NCI-H460 (cell line): ENCODE measurements at places on chromosomes 13 and 19. TPM values are rescaled to one million over a fixed set of nuclear protein-coding genes. Genes with fewer than 3 reads are reported as not detected.

- no peak for DNase-seq
These were observed 86.8 kb upstream of the SCEL start for GRCh38 chr13:77448689-77449088.

DNA sequence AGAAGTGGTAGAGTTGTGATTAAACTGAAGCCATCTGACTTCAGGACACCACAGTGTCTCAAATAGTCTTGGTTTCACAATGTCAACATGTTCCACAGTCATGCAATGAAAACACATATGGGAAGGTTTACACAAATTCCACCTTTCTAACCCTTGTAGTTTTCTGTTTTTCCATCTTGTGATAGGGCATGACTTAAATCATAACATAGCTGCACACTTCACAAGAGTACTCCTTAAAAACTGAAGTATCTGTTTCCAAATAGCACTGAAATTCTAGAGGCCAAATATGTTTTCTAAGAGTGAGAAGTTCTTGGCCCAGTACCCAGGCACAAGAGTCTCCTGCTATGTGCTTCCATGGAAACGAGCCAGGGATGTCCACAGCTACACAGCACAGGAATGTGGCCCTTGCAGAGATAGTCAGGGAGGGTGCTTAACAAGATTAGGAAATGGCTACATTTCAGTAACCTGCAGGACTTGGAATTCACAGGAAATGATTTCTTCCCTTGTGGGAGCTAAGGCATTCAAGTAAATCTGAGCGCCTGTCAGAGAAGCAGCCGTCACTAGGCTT lies 269.1 kb downstream of the NDFIP2 start:
- DNase-seq: no peak

- no peak for DNase-seq
These were observed 6.1 kb downstream of the CAPN12 start for GRCh38 chr19:38737921-38738737.

DNA sequence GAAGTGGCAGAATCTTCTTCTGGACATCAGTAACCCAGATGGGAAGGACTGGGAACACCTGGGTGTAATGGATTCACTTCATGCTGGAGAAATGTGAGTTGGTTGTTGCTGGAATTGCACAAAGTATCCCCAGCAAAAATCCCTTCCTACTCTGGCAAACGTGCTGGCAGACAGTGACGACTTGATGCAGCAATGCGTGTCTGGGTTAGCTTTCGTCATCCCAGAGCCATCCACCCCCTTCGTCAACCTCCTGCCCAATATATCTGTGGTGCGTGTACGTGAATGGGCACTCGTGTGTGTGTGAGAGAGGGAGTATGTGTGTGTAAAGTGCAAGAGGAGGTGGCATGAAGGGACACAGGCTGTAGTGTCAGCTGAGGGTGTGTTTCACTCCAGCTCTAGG lies 70.9 kb downstream of the TM9SF2 start:
- DNase-seq: no peak

GRCh38 chr19:45101806-45102205 lies 8.8 kb downstream of the PPP1R37 start:
- DNase-seq: no peak

- DNase-seq: no peak
These were observed 254.4 kb downstream of the DLEU7 start for GRCh38 chr13:50589139-50589538.

DNA sequence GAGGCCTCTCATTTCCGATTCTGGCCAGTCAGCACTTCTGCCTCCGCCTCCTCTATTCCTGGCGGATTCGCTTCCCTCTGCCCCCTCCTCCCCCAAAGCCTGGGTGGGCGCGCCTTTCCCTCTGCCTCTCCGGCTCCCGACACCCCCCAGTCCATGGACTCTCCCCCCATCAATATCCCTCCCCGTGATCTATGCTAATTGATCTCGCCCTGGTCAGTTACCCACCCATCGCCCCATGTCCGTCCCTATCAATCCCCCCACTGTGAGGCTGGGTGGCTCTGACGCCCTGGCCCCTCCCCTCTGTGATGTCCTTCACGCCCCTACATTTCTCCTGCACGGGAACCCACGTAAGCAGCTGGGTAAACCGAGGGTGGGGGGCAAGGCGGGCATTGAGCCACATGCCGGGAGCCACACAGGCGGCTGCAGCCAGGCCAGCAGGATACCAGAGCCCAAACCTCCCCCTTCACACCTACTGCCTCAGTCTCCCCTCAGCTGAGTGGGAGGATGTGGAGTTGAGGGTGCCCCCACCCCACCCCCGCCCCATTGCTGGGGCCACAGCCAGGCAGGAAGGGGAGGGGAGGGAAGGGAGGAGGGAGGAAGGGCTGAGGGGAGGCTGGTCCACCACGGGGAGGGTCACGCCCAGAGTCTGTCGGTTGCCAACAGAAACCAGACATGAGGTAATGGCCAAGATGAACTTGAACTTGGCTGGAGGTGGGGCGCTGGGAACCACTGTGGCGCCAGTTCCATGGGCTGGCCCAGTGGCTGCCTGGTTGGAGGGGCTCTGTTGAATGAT lies 21.0 kb downstream of the SMIM24 start:
- DNase-seq: no peak

GRCh38 chr13:96710166-96710862 lies 284.0 kb downstream of the OXGR1 start:
- no peak for DNase-seq

DNA sequence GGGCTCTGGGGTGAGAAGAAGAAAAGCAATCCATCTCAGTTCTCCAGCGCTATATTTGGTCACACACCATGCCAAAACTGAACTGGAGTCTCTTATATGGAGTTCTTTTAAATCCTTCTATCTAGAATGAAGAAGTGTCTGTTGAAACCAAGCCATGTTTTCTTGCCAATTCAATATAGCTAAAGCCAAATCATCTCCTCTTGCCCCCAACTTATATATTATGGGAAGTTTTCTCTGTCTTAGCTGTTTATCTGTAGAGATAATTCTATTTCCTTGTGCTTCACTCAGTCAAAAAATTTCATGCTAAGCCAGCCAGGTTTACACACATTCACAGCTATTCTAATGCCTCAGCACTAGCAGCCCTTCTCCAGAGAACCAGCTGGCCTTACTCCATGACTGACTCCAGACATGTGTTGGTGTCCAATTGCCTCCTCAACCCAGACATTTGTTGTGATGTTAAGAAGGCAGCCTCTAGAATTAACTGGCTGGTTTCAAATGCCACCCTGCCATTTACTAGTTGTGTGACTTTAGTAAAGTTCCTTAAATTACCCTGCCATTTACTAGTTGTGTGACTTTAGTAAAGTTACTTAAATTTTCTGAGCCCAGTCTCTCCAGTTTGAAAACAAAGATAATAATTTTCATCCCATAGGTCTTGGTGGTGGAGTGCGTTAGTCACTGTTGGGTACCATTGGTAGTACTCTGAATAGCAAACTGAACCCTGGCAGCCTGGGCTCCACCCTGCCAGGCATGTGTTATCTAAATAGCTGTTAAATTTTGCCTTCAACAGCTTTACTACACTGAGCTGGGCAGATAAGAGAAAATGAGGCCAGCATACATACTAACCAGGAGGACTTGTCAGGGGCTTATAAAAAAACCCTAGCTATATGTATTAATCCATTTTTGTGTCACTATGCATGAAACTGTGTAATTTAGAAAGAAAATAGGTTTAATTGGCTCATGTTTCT lies 525.1 kb downstream of the LMO7 start:
- no peak for DNase-seq

- DNase-seq: no peak
These were observed 5.7 kb downstream of the HOOK2 start for GRCh38 chr19:12769689-12770088.

GRCh38 chr13:41820581-41821237 lies 140.2 kb downstream of the VWA8 start:
- DNase-seq: no peak

Gene MYO9B
- 12.4 and 13.5 TPM in 2 replicates for total RNA-seq

Gene SRRM5
- total RNA-seq: 0.10 and 0.55 TPM in 2 replicates

Gene FGF22
- not detected in 2 replicates for total RNA-seq

Gene NCAN
- total RNA-seq: 0.05 TPM in 1 of 2 replicates, not detected in the other

Gene TRPC4
- 0.62 and 1.2 TPM in 2 replicates for total RNA-seq
